Psoas muscle (tissue), 8 donors: ENCODE measurements at places on chromosomes 6 and 20. TPM values are rescaled to one million over a fixed set of nuclear protein-coding genes. Genes with fewer than 3 reads are reported as not detected.

Gene ZNF311
- total RNA-seq, result not detected

Gene LY6G6C
- not detected for total RNA-seq

DNA sequence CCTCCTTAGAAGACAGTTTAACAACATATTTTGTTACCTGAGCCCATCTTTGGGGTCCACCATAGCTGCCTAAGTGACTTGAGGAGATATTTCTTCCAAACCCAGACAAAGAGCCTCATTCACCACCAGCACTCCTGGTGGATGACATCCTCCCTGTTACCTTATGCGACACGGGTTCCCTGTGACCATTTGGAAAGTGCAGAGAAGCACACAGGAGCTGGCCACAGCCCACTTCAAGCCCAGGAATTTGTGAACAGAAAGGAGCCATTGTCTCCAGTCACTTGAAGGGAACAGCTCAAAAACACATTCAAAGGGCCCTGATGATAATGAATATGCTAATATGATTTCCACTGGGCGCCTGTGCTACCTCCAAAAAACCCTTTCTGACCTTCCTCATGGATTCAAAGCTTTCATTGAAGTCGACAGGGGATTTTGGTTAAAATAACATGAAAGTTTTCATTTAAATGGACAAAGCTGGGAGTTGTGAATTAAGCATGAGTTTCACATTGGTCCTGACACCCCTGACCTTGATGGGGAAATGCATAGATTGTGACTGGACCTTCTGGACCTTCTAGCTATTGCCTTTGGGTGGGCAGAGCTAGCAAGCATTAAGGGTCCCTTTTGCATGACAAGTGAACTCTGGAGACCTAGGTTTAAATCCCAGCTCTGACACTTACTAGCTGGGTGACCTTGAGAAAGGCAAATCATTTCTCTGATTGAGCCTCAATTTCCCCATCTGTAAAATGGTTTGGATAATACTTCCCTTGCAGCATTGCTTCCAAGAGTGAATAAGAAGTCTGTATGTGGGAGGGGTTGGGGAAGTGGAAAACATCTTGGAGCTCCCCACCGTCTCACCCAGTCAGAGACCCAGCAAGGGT, 83.3 kb upstream of the SIRPA start:
- no peak for DNase-seq
- no peaks in the 10 kb centered on the region for H3K36me3 ChIP-seq
- peak overlapping the region; percentile 58 for H3K27ac ChIP-seq
- H3K4me1 ChIP-seq, result peaks cover 36% of the 10 kb centered on the region
- H3K4me3 ChIP-seq, result no peak overlapping the region

DNA sequence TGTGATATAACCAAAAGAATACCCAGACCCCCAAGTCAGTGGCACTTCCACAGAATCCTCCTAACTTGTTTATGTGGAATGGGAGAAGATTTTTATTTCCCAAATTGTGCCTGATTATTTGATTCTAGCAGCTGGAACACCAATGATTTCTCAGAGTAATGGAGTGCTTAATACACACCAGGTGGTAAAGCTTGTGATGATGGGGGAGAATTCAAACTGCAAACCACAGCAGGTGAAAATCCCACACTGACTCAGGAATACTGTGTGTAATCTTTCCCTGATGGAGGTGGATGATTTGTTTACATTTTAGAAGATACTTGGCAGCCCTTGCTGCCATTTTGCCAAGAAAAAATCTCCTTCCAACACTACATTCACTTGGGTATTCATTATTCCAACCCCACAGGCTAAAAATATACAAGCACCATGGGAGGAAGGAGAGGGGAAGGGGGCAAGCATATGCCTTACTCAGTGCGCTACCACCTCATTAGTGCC, 212.7 kb upstream of the PLN start:
- H3K27me3 ChIP-seq, result no peaks in the 10 kb centered on the region
- H3K4me3 ChIP-seq, result no peak overlapping the region
- no peak for DNase-seq
- no peaks in the 10 kb centered on the region for H3K36me3 ChIP-seq
- peak overlapping the region; percentile 89 for H3K27ac ChIP-seq

DNA sequence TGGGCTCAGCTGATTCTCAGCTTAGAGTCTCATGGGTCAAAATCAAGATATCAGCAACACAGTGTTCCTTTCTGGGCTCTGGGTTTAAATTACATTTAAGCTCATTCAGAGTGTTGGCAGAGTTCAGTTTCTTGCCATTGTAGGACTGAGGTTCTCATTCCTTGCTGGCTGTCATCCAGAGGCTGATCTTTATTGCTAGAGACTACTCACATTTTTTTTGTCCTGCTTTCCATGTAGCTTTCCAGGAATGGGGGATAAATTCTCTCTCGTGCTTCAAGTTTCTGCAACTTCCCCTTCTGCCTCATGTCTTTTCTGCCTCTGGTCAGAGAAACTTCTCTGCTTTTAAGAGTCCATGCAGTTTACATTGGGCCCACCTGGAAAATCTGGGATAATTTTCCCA, 86.9 kb downstream of the RFX6 start:
- H3K36me3 ChIP-seq, result no peaks in the 10 kb centered on the region
- no peak overlapping the region for H3K27ac ChIP-seq
- H3K27me3 ChIP-seq, result no peaks in the 10 kb centered on the region
- H3K4me1 ChIP-seq, result no peaks in the 10 kb centered on the region
- no peak overlapping the region for H3K4me3 ChIP-seq
- no peak for DNase-seq

GRCh38 chr20:43537921-43538877, 20.6 kb upstream of the SGK2 start:
- H3K4me1 ChIP-seq, result no peaks in the 10 kb centered on the region
- DNase-seq, result peak; percentile 56

GRCh38 chr6:150959166-150959565, 93.7 kb downstream of the MTHFD1L start:
- DNase-seq, result no peak
- no peaks in the 10 kb centered on the region for H3K27me3 ChIP-seq
- no peak overlapping the region for H3K27ac ChIP-seq

GRCh38 chr6:11328613-11329247, 96.3 kb upstream of the NEDD9 start:
- no peaks in the 10 kb centered on the region for H3K36me3 ChIP-seq
- H3K27me3 ChIP-seq, result no peaks in the 10 kb centered on the region

Gene NOP56
- total RNA-seq, result 90.9 TPM

GRCh38 chr6:80227545-80228105, 121.2 kb downstream of the BCKDHB start:
- DNase-seq, result no peak
- H3K27me3 ChIP-seq, result no peaks in the 10 kb centered on the region
- no peak overlapping the region for H3K4me3 ChIP-seq
- H3K36me3 ChIP-seq, result no peaks in the 10 kb centered on the region
- no peak overlapping the region for H3K27ac ChIP-seq

DNA sequence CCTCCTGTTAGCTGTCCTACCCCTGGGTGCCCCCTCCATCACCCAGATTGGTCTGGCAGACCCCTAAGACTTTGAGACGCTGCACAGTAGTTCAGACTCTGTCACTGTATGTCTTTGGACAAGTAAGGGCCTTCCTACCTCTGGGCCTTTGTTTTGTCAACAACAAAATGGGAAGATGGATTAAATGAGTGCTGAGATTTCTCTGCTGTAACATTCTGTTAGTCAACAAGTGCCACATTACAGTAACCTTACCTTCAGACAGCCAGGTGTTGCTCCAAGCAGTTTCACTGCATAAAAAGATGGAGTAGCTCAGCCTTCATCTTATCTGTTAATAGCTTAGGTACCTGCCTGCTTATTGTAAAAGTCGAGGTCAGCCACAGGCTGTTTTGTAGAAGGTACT, 16.0 kb downstream of the CHMP4B start:
- peak overlapping the region; percentile 77 for H3K27ac ChIP-seq
- no peak for DNase-seq
- H3K36me3 ChIP-seq, result no peaks in the 10 kb centered on the region
- no peaks in the 10 kb centered on the region for H3K27me3 ChIP-seq

DNA sequence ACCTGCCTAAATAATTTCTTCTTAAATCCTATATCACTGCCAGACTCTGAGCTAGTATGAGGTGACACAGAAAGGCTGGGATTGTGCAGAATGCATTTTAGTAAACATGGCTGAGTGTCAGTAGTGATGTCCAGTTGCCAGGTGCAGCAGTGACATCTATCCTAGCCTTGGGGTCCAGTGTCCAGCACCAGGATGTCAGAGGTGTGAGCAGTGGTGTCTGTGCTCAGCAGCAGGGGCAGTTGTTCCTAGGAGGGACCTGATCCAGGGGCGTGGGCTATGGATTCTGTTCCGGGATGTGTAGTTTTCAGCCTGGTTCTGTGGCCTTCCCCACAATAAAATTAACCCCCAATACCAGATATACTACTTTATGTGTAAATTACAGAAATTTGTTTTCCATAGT, 6.0 kb downstream of the HLA-C start:
- H3K36me3 ChIP-seq, result peaks cover 16% of the 10 kb centered on the region
- H3K4me1 ChIP-seq, result no peaks in the 10 kb centered on the region
- DNase-seq, result no peak

Gene AVP
- not detected for total RNA-seq

GRCh38 chr6:16618962-16619361, 142.3 kb downstream of the ATXN1 start:
- no peak overlapping the region for H3K27ac ChIP-seq
- DNase-seq, result no peak
- no peak overlapping the region for H3K4me3 ChIP-seq
- peaks cover 7% of the 10 kb centered on the region for H3K4me1 ChIP-seq
- H3K27me3 ChIP-seq, result no peaks in the 10 kb centered on the region

GRCh38 chr6:148760568-148761526, 14.0 kb downstream of the UST start:
- peak overlapping the region; percentile 13 for H3K4me3 ChIP-seq
- peak; percentile 91 for DNase-seq
- H3K27me3 ChIP-seq, result no peaks in the 10 kb centered on the region
- H3K36me3 ChIP-seq, result no peaks in the 10 kb centered on the region
- H3K4me1 ChIP-seq, result no peaks in the 10 kb centered on the region
